Left lung (tissue), 14 donors: ENCODE measurements at places on chromosomes 6 and 20.

DNA sequence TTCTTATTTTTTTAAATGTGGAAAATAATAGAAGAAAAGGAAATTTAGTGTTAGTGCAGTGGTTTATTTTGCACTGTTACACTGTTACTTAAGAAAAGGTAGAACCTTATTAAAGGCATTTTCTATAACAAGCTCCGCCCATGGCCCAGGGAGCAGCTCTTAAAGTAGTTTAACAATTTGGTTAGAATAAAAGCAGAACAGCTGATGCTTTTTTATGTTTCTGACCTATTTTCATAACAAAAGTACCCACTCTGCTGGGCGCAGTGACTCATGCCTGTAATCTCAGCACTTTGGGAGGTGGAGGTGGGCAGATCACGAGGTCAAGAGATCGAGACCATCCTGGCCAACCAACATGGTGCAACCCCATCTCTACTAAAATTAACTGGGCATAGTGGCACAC is 32.6 kb downstream of the DSTN start:
- no peak for DNase-seq

DNA sequence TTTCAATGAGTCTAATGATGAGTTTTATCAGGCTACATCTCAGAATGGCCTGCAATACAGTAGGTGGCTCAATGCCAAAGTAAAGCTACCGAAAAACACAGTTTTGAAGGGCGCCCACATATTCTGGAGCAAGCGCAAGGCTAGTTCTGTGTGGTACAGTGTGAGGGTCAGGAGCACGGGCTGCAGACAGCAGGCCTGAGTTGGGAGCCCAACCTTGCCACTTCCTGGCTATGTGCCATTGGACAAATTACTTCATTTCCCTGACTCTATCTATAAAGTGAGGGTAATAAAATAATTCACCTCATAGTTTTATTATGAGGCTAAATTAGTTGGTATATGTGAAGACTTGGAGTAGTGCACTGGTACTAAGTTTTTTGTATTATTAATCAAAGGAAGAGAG is 150.7 kb downstream of the OPN5 start:
- DNase-seq, result no peak

DNA sequence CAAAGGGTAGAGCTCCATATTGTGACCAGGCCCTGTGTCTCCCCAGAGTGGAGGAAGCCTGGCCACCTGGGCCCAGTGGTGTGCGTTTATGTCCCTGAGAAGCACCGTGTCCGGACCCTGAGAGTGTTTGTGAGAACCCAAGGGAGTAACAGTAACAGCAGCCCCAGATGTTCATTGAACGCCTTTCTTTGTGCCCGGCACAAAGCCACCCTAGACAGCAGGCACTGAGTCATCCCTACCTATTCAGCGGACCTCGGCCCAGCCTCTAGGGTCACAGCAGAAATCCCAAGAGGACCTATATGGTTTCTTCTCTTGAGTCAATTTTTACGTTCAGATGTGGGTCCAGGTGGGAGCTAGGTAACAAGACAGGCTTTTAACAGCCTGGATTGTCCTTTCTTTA is 24.5 kb downstream of the BCAS4 start:
- no peak for DNase-seq

DNA sequence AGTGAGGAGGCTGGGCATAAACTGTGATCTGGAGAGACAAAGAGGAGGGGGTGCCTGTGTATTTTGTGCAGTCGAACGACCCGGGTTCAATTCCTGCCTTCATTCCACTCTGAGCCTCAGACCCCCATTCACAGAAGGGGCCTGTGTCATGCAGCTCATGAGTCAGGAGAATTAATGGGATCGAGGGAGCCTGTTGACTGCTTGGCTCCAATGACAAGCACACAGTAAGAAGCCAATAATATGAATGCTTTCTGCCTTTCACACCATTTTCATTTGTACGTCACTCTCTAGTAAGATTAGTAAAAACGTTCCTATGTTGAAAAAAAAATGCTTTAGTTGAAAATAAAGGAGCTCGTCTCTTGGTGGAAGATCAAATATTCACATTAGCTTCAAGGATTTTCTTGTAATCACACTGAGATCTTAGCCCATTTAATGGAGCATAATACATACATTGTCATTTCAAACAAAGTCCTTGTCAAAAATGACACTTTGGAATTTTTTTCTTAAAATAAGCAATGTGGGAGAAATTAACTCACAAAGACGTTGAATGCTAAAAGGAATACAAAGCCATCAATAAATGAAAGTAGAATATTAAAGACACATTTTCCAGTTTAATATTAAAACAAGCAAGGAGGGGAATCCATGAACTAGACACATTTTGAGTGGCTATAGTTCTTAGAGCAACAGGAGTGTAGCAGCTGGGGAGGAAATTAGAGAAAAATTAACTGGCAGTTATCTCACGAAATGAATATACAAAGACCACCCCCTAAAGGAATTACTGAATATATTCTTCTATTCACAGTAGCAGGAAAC is 246.7 kb upstream of the AFDN start:
- DNase-seq, result no peak

DNA sequence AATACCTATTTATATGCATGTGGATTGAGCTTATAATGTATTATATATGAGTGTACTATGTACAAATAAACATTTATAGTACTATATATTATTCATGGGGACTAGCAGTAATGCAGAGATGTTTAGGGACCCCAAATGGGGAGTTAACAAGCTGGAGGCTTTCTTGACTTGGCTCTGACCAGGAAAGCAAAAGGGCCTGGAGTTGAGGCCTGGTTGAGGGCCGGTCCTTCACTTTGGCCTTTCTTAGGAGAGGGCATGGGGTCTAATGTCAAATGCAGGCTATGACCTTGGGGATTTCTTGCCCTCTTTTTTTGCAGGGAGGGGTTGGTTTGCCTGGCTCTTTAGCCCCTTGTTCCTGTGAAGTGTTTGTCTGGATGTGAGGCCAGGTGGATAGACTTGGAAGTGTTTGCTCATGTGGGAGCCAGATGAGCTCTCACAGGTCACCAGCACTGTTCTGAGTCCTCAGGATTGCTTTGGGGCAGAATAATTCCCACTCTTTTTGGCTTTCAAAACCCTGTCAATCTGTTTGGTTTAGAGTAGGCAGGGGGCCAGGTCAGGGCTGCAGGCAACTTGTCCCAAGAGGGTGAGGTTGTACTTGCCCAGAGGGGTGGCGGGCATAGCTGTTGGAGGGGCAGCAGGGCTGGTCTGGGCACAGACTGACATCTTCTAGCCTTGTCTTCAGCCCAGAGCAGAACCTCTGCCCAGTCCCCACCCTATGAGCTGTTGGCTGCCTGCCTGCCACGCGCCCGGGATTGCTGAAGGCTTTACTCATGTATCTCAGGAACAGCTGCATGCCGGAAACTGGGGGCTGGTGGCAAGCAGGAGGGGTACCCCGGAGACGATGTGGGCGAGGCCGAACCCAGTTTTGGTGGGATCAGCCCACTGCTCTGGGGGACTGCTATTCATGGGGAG is 14.6 kb downstream of the TJAP1 start:
- DNase-seq, result no peak

- DNase-seq, result no peak
Measured at GRCh38 chr6:155779456-155779855, 323.8 kb upstream of the NOX3 start.

- DNase-seq, result no peak
Measured at GRCh38 chr6:33294086-33294823, 4.5 kb downstream of the RGL2 start.
